ENCODE measurements at places on chromosomes 3 and 15.

DNA sequence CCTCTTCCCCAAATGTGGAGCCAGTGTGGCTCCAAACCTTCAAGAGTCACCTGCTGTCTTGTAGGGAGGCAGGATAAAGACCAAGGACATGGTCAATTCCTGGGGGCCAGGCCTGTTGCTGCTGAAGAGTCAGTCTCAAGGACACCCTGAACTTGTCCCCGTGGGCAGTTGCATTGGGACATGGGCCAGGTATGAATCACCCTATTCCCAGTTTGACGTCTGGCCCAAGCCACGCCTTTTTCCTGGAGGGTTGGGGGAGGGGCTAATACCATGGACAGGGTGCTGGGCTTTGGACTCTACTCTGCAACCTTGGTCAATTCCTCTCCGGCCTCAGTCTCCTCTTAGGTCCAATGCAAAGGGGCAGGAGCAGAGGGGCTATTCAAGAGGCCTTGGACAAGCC is 10.4 kb downstream of the ATP2B2 start:
- DNase-seq, result no peak

DNA sequence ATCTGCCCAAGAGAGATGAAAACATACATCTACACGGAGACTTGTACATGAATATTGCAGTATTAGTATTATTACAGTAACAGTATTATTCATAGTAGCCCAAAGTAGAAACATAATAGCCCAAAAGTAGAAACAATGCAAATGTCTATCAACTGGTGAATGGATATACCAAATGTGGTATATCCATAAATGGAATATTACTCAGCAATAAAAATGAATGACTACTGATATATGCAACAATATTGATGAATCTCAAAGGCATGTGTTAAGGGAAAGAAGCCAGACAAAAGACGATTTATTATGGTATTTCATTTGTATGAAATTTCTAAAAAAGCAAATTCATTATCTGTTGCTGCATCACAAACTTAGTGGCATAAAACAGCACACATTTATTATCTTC is 23.5 kb upstream of the ZNF639 start:
- no peak for DNase-seq

GRCh38 chr15:48086133-48086532 is 34.7 kb upstream of the SLC24A5 start:
- no peak for DNase-seq

DNA sequence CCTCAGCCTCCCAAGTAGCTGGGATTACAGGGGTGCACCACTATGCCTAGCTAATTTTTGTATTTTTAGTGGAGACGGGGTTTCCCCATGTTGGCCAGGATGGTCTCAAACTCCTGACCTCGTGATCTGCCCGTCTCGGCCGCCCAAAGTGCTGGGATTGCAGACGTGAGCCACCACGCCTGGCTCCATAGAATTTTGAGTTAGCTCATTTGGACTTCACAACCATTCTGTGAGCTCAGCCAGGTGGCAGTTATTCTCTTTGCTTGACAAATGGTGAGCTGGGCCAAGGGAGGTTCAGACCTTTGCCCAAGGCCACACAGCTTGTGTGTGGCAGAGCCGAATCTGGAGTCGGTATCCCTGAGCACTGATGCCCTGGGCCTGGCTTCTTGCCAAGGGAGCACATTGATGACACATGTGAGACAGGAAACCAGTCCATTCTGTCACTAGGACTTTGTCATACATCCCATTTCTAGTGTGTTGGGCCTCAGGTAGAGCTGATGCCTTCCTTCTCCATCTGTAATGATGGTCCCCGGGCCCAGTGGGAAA is 17.6 kb downstream of the PODXL2 start:
- no peak for DNase-seq

GRCh38 chr3:48952510-48953118 is 34.0 kb downstream of the ARIH2 start:
- DNase-seq, result no peak
